ENCODE measurements at places on chromosomes 4 and X.

- DNase-seq = no peak
Observed at GRCh38 chr4:123233136-123233768, 163.3 kb upstream of the SPRY1 start.

DNA sequence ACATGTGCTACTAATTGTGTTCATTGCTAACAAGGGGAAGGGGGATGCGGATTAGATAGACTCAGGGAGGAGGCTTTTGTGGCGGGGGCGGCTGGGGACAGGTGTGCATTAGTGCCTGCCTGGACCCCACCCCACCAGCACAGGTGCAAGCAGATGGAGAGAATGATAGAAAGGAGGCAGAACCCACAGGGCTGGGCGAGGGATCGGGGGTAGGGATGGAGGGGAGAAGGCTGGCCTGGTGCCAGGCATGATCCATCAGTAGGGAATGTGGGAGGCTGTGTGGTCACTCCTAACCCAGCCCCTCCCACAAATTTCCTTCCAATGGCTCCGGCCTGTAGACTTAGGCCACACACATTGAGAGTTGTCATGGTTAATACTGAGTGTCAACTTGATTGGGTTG lies 30.5 kb upstream of the CRMP1 start:
- no peak for DNase-seq

DNA sequence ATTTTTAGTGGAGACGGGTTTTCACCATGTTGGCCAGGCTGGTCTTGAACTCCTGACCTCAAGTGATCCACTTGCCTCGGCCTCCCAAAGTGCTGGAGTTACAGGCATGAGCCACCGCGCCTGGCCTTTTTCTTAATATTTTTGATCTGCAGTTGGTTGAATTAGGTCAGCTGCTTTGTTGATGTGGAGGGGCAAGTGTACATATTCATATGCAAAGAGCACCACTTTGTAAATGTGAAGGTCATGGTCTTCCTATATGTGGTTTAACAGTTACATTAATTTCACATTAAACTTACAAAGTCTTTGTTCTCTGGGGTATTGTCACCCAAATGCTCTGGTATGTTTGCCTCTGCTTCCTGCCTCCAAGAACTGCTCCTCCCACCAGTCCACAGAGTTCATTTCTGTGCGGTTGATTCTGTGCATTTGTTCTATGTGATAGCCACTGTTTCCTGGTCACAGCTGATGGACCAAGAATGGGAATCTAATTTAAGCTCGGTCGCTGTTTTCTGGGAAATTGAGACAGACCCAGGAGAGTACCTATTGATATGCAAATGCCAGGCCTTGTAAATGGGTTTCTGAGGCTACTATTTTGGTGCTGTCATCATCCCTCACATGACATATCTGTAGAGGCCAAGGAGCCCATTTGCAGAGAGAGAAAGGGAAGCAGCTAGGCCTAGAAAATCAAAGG lies 26.9 kb upstream of the HPSE start:
- DNase-seq = no peak

GRCh38 chr4:187992971-187993370 lies 2.6 kb upstream of the ZFP42 start:
- no peak for DNase-seq

GRCh38 chrX:45830343-45830742 lies 629.7 kb upstream of the DIPK2B start:
- no peak for DNase-seq

DNA sequence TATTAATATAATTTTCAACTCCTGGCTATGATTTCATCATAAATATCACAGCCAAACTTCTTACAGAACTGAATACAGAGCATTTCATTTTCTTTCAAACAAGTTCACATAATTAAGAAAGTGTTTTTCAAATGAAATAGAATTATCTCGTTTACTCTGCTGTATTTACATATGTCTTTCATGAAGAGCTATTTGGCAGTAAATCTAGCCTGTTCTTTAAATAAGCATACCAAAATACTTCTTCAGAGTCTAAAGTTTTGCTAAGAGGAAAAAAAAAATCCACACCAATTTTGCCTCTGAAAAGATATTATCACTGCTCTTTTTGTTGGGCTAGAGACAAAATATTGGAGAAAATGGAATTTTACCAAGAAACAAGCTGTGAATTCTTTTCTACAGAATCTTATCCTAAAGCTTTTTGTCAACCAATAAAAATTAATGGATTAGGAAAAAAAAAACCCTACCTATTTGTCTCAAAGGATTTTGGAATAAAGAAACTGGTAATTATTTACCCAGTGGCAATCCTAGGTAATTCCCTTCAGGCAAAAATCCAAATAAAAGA lies 287.9 kb upstream of the NR3C2 start:
- DNase-seq = no peak

DNA sequence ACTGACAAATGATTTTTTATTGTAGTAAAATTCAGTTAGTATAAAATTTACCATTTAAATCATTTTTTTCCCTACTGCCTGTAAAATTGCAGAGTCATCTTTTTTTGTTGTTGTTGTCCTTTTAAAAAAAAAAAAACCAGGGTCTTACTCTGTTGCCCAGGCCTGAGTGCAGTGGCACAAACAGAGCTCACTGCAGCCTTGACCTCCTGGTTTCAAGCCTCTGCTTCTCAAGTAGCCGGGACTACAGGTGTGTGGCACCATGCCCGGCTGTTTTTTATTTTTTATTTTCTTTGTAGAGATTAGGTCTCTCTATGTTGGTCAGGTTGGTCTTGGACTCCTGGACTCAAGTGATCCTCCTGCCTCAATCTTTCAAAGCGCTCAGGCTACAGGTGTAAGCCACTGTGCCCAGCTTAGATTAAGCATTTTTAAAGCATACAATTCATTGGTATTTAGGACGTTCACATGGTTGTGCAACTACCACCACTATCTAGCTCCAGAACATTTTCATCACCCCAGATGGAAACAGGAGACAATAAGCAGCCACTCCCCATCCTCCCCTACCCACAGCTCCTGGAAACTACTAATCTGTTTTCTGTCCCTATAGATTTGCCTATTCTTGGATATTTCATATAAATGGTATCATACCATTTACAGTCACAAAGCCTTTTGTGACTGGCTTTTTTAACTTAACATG lies 59.7 kb upstream of the PGRMC2 start:
- DNase-seq = no peak

DNA sequence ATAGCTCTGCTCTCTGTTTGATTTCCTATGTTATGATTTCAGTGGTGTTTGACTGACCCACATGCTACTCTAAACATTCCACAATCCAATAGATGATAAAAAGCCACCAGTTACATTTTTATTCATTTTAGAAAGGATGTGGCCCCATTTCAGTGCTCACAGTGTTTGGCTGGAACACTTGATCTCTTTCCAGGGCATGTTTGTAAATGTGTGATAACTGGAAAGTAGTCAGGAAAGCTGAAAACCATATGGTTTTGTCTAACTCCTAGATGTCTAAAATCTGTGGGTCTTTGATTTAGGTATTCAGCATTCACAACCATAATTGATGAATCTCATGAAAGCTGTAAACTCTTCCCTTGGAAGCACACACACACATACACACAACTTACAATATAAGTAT lies 904.9 kb upstream of the AGA start:
- DNase-seq = no peak

DNA sequence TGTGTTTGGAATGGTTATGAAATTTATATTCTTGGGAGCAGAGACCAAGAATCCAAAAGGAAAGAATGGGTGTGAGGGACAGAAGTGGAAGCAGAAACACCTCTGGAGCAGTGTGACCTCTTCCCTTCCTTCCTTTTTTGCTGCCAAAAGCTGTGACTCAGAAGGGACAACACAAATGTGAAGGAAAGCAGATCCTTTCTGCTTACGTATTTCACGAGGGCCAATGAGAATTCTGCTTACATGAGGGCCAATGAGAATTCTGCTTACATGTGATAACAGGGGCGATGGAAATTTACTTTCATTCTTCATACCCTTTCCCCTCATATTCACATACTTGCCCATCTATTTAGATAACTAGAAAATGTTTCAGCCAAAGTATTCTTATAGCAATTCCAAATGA lies 404.6 kb downstream of the PRDM5 start:
- peak; percentile 42 for DNase-seq

DNA sequence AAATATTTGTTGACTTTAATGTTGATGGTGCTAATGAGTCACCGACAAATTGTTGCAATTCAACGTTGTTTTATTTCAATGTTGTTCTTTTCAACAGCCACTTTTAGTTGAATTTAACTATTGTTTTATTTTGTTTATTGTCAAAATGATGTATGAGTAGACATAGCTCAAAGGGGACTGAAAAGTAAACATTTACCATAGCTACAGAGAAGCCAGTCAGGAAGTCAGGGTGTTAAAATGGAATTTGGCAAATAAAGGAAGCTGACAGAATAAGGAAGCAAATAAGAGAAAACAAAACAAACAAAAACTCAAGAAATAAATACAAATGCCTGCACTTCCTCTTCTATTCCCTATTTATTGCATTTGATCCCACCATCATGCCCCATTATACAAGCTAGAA lies 648.4 kb upstream of the HTR2C start:
- DNase-seq = no peak

DNA sequence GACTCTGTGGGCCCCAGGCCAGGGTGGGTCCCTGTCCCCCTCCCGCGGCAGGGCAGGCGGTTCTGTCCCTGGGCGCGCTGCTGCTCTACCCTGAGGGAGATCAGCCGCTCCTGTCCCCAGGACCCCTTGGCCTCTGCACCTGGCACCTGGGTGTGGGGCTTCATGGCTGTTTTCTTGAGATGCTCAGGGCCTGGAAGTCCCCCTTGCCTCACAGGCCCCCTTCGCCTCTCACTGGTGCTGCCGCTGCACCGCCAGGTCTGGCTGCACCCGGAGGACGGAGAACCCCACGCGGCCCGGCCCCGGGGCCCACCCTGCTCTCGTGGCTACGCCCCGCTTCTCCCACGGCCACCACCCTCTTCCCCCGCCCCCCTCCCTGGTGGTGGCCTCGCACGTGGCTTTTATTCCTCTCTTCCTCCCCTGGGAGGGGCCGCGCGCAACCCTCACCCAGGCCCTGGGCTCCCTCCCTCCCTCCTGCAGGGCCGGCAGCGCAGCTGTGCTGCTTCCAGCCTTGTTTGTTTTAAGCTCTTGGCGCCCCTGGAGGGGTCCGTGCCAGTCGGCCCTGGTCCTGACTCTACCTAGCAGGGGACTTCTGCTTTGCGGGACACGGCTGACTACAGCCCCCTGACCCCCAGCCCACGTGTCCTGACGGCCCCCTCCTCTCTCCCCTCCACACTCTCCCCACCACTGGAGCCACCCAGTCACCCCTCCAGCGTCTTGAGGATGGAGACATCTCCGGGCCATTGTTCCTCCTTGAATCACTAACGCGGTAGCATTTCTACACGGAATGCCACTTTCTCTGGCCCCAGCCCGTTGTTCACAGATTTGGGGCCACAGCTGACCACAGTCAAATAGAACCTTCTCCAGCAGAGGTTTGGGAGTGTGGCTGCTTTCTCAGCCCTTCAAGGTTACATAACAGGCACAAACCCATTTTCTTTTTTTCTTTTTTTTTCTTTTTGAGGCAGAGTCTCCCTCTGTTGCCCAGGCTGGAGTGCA lies 20.6 kb upstream of the CLDN24 start:
- DNase-seq = no peak

- no peak for DNase-seq
Observed at GRCh38 chr4:162705130-162705803, 461.4 kb downstream of the NAF1 start.

- DNase-seq = no peak
Observed at GRCh38 chr4:99024481-99025275, 29.2 kb downstream of the METAP1 start.

GRCh38 chrX:68936608-68937007 lies 107.8 kb downstream of the EFNB1 start:
- DNase-seq = no peak

- DNase-seq = no peak
Observed at GRCh38 chr4:21130606-21131005, 430.3 kb downstream of the PACRGL start.

DNA sequence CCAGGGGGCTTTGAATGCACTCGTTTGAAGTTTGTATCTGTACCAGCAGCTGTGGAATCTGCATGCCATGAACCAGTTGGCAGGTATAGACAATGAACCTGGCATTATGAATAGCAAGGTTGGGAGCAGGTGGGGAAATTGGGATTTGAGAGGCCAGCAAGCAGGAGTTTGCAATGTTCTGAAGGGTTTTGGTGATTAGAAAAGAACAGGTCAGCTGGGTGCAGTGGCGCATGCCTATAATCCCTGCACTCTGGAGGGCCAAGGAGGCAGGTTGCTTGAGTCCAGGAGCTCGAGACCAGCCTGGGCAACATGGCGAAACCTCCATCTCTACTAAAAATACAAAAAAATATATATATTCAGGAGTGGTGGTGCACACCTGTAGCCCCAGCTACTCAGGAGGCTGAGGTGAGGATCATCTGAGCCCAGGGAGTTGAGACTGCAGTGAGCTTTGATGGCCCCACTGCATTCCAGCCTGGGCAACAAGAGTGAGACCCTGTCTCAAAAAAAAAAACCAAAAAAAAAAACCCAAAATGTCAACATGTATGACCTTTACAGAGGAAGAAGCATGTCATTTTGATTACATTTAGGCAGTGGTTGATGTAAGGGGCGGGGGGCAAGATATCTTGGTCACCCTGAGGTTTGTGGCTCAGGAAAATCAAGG lies 63.9 kb downstream of the TSC22D3 start:
- no peak for DNase-seq

- DNase-seq = no peak
Observed at GRCh38 chr4:182216005-182216404, 27.2 kb upstream of the TENM3 start.

DNA sequence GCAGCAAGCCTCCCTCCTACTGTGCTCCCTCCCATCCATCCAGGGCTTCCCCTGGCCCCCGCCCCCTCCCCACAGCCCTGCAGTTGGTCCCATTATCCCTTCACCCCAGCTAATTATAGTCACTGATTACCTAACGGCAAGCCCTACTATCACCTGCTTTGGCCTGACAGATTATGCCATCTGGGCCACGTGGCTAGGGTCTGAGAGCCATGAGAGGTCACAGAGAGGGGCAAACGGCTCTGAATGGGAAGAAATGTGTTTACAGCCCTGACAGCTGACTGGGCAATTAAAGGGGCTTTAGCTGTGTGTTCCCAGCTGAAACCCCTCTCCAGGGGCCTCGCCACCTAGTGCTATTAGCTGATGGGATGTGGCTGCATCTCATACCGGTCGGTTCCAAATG lies 134.4 kb upstream of the CPEB2 start:
- no peak for DNase-seq

DNA sequence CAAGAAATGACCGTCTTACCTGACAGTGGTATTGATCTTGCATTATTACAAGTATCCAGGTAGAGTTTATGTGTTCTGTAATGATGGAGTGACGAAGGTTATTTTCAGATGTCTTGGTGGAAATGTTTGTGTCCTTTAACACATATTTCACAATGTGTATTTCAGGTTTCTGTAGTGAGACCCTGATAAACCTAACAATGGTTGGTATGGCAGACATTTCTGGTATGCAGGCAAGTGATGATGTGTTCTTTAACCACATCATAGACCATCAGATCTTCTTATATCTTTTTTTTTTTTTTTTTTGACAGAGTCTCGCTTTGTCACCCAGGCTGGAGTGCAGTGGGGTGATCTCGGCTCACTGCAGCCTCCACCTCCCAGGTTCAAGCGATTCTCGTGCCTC lies 14.6 kb upstream of the ATXN3L start:
- DNase-seq = no peak

GRCh38 chrX:134002921-134003615 lies 17.7 kb upstream of the GPC3 start:
- no peak for DNase-seq

- no peak for DNase-seq
Observed at GRCh38 chr4:73434311-73434710, 1.7 kb upstream of the AFP start.

All from GM12878 (cell line).